Hypothalamus (tissue), 51 donors: ENCODE measurements at places on chromosomes 13 and 19.
A peak's percentile ranks its signal among the peaks of the same experiment; 100 is the strongest.

GRCh38 chr19:3154957-3155736, 19.3 kb downstream of the GNA15 start:
- DNase-seq: no peak

DNA sequence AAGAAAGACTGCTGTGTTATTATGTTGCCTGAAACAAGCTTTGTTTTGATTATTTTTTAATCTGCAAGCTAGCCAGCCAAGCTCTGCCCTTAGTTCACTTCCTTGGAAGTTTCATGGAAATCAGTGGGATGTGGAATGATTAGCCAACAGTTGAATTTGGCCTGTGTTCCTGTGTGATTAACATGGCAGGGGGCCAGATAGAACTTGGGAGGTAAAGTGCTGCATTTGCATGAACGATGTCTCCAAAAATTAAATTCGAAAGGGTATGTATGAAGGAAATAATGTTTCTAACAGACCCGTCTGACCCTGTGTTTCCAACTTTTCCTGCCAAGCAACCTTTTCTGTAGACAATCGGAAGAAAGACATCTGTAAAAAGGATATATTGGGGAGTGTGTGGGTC, 32.2 kb downstream of the UFM1 start:
- no peak for DNase-seq

DNA sequence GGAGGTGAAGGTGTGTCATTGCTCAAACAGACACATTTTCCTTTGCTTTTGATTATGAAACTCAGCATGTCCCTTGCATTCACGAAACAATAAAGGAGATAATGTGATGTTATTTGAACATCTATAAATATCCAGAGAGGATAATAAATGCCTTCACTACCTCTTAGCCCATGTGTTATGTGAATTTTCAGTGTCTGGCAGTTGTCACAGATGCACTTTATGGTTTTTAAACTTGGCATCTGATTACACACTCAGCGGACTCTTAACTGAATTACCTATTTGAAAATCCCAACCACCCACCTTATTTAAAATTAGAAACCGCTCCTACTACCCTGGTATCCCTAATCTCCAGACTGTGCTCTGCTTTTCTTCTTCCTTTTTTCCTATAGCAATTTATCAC, 254.2 kb downstream of the COG6 start:
- DNase-seq: no peak

GRCh38 chr13:84661718-84662117, 779.4 kb upstream of the SLITRK1 start:
- DNase-seq: no peak

DNA sequence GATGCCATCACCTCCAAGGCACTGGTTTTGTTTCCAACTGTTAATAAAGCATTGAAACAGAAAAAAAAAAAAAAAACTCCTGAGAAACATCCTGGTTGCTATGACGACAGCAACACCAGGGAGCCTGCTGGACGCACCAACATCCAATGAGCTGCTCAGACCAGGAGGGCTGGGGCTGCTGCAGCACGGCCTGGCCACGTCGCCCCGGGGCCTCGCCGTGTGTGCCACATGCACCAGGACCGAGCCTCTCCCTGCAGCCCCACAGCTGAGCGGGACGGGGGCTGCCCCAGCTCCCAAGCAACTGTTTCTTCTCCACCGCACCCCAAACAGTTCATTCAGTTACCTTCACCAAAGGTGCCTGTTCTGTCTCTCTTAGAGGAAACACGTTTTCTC, 54.5 kb downstream of the RASA3 start:
- DNase-seq: no peak

DNA sequence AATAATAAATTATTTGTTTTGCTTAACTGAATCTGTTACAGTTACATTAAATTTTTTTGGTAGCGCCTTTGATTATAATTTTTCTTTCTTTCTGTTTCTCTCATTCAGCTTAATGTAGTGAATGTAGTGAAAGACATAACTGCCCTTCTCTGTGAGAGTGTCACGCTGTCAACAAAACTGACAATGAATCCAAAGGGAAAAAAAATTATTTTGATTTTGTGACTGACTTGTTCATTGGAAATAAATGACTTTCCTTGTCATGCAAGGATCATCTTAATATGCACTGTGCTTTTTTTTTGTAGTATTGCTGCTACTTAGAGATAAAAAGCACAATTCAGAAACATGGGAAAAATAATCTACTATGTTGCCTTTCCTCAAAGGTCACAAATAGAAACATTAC, 1196.4 kb downstream of the PCDH17 start:
- DNase-seq: no peak

DNA sequence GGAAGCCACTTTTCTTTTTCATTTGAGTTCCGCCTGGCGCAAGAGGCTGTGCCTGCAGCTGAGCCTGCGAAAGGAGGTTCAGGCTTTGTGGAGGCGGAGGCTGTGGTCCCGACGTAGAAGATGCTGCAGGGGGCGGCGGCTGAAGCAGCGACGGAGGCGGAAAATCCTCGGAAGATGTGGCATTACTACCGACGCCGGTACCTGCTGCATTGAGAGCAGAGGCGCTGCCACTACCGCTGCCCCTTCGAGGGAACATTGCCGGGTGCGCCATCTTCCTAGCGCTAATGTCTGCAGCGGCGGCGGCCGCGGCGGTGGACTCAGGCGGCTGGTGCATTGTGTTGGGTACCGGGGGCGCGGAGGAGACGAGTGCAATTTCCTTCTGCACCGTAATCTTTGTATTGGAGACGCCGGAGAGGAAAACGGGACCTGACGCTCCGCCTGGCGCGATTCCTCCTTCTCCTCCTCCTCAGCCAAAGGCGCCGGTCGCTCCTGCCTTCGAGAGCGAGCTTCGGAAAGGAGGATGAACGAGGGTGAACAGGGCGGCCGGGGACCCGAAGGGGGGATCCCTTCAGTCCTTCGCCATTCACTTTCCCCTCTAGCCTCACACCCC, at the start of gene TSC22D1:
Gene TSC22D1 (minus strand): TSS at position 590 of the 610 bp plus-strand sequence. CDS start 256 bp downstream, at position 334.
- peak; percentile 53 for DNase-seq

DNA sequence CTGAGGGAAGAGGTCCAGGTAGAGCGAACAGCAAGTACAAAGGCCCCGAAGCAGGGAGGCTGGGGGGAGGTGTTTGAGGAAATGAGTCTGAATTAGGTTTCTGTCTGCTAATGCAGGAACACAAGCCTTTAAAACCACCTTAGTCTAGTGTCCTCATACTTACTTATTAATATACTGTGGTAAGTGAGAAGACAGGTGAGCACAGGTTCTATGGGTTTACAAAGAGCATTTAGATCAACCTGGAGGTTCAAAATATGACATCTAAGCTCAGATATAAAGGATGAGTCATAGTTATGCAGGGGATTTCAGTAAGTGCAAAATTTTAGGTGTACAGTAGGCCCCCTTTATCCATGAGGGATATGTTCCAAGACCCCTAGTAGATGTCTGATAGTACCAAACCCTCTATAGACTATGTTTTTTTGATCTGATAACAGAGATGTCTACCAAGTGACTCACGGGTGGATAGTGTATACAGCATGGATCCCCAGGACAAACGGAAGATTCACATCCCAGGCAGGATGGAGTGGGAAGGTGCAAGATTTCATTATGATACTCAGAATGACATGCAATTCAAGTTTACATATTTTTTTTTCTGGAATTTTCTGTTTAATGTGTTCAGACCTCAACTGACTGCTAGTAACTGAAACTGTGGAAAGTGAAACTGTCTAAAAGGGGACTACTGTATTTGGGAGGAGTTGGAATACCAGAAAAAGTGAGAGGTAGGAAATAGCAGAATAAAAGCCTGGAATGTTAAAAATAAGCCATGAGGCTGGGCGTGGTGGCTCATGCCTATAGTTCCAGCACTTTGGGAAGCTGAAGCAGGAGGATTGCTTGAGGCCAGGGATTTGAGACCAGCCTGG, 18.2 kb upstream of the MED4 start:
- DNase-seq: no peak

DNA sequence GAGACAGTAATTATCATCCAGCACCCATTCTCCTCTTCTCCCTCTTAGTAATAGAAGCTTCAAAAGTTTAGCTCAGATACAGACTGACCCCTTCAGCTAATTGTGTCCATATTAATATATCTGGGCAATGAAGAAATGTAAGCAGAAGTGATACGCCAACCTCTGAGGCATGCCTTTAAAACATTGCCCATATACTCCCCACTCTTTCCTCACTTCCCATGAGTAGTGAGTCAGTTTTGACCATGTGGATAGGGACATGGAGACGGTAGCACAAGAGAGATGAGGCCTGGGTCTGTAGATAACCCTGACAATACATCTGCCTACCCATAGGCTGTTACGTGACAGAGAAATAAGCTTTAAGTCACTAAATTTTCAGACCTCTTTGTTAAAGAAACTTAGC, 147.6 kb downstream of the KCTD12 start:
- DNase-seq: no peak

DNA sequence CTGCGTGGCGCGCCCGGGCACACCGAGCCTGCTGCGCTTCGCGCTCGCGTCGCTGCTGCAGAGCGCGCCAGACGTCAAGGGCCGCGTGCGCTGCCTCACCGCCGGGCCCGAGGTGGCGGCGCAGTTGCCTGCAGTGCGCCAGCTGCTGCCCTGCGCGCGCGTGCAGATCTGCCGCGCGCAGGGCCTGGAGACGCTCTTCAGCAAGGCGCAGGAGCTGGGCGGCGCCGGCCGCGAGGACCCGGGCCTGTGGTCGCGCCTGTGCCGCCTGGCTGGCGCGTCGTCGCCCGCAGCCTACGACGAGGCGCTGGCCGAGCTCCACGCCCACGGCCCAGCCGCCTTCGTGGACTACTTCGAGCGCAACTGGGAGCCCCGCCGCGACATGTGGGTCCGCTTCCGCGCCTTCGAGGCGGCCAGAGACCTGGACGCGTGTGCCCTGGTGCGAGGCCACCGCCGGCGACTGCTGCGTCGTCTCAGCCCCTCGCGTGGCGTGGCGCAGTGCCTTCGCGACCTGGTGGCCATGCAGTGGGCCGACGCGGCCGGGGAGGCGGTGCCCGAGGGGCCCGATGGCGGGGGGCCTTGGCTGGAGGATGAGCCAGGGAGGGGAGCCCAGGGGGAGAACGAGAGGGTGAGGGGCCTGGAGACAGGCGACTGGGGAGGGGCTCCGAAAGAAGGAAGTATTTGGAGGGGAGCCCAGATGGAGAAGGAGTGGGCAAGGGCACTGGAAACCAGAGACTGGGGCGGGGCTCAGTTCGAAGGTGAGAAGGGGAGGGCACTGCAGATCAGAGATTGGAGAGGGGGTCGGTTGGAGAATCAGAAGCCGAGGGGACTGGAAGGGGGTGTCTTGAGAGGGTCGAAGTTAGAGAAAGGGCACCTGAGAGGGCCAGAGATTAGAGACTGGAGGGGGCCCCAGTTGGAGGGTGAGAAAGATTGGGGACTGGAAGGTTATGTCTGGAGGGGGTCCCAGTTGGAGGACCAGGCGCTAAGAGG, 24.7 kb downstream of the ZSWIM9 start:
- no peak for DNase-seq

GRCh38 chr13:38871275-38871674, 119.4 kb downstream of the STOML3 start:
- no peak for DNase-seq

GRCh38 chr13:25286308-25286968, 850 bp downstream of the MTMR6 start:
- no peak for DNase-seq

GRCh38 chr19:17311455-17312188, 2.3 kb downstream of the DDA1 start:
- no peak for DNase-seq
